Activated CD8-positive, alpha-beta memory T cell treated with anti-CD3 and anti-CD28 coated beads for 1 hour (primary cell): ENCODE measurements at places on chromosomes 11 and 22.

GRCh38 chr11:122405547-122406341, 249.8 kb upstream of the UBASH3B start:
- no peak for DNase-seq

- DNase-seq = no peak
These were observed 122.2 kb upstream of the SYN3 start for GRCh38 chr22:33180356-33180755.

DNA sequence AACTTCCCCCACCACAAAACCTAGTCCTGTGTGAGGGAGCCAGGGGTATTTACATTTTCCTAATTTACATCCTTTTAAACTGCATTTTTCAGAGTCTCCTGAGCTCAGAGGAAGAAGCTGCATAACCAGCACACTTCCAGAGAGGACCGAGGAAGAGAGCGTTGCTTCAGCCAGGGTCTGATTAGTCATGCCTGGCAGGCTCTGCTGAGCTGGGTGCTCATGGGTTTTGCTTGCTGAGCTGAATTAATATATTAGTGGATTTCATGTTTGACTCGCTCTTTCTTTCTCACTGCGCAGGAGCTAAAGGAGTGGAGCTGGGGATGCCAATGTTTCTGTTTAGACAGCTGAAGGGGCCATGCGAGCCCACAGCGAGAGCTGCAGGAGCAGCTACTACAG, 539.3 kb upstream of the B3GAT1 start:
- no peak for DNase-seq

DNA sequence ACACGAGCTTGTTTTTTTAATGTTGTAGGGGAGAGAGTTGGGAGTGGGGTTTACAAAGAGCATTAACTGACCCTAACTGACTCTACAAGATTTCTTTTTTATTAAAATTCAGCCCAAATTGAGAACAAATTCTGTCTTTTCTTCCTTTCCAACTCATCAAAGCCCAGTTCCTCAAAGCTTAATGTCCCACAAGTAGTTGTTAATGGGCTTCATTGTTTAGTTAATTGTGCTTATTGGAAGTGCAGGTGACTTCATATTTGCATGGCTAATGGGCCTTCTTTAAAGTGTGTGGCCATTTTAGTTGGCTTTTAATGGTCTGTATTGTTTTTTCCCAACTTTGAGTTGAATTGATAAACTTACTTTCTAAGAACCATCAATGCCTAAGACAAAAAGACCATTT, 39.8 kb downstream of the MPPED2 start:
- no peak for DNase-seq

GRCh38 chr11:86192519-86193257, 51.9 kb upstream of the EED start:
- DNase-seq = no peak

DNA sequence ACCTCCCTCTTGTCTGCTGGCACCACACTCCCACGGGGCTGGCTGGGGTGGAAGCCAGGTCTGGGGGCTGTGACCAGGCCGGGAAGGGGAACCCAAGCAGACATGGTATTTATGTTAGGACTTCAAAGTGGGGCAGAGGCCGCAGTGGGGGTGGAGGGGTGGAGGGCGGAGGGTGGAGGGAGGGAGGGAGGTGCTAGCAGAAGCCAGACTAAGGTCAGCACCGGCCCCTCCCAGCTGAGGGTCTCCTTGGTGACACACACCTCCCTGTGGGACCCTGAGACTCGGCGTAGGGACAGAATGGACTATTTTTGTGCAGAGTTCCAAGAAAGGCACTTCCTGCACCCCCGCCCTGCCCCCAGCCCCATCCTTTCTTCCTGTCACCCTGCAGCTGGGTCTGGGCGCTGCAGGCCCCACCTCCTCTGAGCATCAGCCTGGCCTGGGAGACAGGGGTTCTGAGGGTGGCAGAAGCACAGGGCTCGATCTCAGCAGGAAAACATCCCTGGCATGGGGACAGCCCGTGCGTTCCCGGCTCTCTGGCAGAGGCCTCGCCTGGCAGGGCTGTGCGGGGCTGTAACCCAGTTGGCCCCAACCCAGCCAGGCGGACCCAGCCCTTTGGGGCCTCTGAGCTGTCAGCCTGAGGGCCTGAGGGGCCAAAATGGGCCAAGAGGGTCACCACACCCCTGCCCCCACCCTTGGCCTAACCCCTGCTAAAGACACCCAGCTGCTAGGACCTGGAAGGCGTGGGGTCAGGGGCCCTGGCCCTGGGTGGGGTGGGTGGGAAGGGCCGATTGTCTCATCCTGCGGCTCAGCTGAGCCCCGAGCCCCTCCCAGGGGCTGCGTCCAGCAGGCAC, 9.6 kb upstream of the CD248 start:
- DNase-seq = no peak

GRCh38 chr11:40230821-40231220, 1228.6 kb downstream of the LRRC4C start:
- no peak for DNase-seq

- no peak for DNase-seq
These were observed 3.8 kb downstream of the SELENOO start for GRCh38 chr22:50204571-50204970.

GRCh38 chr11:31772412-31772811, 38.7 kb downstream of the PAX6 start:
- no peak for DNase-seq

GRCh38 chr22:26751217-26751616, 93.8 kb downstream of the MIAT start:
- no peak for DNase-seq

GRCh38 chr11:35003658-35004057, 87.2 kb downstream of the PDHX start:
- DNase-seq = no peak

DNA sequence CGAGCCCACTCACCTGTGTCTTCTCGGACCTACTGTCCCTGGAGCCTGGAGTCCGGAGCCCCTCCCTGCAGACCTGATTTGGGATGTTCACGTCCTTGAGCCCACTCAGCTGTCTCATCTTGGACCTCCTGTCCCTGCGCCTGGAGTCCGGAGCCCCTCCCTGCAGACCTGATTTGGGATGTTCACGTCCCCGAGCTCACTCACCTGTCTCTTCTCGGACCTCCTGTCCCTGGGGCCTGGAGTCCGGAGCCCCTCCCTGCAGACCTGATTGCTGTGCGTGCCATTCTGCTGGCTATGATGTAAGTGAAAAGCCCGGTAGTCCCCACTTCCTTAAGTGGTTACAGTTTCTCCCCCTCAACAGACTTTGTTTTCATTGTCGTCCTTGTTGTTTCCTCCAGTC, 867.1 kb downstream of the BRD1 start:
- DNase-seq = no peak

GRCh38 chr11:10117709-10118351, 176.2 kb downstream of the SBF2 start:
- no peak for DNase-seq

DNA sequence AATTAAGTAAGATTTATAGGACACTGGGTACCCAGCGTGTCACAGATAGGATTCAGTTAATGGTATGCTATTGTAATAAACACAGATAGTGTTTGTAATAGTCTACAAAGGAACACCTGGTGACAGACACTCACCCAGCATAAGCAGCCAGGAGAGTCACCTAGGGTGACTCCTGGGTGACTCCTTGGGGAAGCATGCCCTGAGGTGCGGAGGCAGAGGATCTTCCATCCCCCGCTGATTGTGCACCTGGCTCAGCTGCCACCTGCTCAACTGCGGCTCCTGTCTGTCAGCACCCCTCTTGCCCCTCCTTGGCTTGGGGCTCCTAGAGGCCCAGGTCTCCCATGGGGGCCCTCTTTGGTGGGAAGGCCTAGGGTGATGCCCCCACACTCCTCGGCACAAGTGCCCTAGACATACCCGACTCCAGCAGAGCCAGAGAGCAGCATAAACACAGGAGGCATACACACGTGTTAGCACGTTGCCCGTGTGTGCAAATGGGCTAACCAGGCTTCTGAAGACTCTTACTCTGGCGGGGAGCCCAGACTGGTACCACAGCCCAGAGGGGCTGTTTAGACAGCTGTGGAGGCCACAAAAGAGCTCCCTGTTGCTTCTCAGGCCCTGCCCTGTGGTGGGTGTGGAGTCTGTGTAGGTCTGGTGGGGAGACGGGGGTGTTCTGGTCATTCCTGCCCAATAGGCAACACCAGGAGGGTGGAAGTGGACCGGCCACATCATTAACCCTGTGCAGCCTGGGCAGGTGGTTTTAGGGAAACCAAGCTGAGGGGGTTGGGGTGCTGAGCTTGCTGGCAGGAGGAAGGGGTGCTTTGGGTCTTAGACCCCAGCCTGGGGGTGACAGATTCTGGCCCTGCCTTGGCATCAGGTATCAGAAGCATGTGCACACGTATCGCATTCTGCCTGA, 3.0 kb downstream of the INPPL1 start:
- DNase-seq = no peak

DNA sequence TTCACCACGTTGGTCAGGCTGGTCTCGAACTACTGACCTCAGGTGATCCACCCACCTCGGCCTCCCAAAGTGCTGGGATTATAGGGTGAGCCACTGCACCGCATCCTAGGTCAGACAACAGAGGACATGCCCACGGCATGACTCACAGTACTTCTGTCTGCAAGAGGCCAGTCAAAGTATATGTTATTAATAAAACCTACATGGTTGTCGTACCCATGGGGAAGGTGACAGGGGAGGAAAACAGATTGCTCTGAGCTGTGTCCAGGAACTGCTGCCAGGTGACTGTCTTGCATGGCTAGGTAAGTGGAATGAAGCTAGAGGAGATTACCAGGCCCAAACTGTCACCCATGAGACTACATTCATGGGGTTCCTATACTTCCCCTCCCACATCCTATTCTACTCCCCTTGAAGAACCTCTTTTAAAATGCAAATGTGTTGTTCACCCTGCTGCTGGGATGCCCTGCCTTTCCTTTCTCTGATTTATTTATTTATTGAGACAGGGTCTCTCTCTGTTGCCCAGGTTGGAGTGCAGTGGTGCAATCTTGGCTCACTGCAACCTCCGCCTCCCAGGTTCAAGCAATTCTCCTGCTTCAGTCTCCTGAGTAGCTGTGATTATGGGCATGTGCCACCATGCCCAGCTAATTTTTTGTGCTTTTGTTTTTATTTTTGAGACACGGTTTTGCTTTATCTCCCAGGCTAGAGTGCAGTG, 2.0 kb upstream of the NLRX1 start:
- no peak for DNase-seq

GRCh38 chr11:44104481-44105294, 9.2 kb downstream of the EXT2 start:
- no peak for DNase-seq

DNA sequence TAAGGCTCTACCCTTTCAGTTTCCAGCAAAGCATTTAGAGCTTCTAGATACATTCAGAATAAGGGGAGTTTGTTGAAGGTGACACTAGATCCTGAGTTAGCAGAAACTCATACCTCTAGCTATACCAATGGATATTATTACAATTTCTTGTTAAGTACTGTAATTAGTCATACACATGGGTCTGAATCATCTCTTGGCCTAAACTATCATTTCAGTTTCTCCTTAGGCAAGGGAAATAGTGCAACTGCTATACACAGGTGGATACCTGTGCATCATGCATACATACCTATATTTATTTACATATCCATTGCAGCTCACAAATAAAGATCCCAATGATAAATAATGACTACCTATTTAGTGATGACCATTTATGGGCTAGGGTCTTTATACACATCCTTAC, 45.1 kb upstream of the PAX6 start:
- DNase-seq = no peak

DNA sequence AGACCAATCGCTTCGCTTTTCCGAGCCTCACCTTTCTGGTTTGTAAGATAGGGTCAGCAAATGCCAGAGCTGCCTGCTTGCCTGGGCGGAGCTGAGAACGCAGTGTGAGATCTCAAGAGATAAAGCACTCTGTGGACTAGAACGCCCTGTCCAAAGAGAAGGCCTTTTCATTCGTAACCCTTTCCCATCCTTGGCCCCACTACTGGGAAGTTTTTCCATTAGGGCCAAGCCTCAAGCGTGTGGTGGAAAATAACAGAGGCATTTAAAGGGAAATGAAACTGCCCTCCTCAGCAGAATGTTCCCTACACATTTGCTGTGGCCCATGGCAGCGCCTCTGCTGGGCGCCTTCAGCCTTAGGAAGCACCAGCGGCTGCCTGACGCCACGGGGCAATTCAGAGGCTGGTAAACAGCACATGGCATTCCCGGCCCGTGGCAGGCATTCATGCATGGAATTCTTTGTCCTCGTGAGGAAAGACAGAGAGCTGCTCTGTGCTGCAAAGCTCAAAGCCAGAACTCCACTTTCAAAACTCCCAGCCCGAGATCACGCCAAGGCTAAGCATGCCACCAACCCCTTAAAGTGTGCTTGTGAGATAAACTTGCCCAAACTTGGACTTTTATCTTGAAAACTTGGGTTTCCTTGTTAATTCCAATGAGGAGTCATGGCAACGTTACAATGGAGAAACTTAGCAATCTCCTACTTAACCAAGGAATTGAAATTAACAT, 38.1 kb downstream of the AHNAK start:
- DNase-seq = no peak

GRCh38 chr22:22074634-22075381, 92.2 kb upstream of the TOP3B start:
- DNase-seq = no peak

DNA sequence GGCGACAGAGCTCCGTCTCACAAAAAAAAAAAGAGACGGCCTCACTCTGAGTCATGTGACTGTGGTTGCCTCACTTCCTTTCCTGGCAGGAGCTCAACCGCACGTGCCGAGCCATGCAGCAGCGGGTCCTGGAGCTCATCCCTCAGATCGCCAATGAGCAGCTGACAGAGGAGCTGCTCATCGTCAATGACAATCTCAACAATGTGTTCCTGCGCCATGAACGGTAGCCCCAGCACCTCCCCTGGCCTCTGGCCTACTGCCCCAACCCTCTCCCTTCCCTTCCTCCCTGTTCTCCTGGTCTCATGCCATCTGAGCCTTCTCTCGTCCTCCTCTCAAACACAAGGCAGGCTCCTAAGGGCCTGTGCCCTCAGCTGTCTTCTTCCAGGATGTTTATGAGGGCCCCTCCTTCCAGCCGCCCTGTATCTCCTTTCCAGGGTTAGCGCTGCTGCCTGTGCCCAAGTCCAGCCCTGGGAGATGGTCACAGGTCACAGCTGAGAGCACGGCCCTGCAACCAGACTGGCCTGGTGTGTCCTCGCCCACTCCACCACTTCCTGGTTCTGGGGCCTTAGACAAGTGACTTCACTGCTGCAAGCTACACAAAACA, 30.7 kb downstream of the TOM1 start:
- DNase-seq = peak; percentile 16

DNA sequence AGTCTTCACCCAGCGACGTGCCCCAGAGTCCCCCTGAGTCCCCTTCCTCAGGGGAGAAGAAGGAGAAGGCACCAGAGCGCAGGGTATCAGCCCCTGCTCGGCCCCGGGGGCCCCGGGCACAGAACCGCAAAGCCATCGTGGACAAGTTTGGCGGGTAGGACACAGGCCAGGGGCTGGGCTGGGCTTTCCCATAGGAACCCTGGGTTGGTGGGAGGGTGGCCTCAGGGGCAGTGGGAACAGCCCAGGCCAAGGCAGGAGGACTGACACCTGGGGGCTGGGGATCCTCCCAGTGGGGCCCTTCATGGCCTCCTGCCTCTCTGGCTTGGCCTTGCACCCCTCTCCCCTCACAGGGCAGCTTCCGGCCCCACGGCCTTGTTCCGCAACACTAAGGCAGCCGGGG, 8.5 kb downstream of the SMTNL1 start:
- no peak for DNase-seq

DNA sequence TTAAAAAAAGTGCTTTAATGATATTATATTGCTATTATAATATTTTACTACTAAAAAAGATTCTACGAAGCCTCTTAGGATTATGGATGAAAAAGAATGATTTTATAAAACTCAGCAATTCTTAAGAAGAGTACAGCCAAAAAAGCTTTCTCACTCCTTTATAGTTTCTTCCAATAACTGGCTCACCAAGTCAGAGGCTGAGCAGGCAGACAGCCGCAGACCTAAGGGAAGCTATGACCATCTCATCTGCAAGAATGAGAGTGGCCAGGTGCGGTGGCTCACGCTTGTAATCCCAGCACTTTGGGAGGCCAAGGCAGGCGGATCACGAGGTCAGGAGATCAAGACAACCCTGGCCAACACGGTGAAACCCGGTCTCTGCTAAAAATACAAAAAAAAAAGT, 12.7 kb upstream of the EMID1 start:
- DNase-seq = no peak
